Activated naive CD4-positive, alpha-beta T cell treated with anti-CD3 and anti-CD28 coated beads, Interleukin-2, amount 50 U/mL, for 16 hours (primary cell): ENCODE measurements at places on chromosomes 12 and 14.

- no peak for DNase-seq
Measured at GRCh38 chr14:30450631-30451545, 108.1 kb upstream of the G2E3 start.

DNA sequence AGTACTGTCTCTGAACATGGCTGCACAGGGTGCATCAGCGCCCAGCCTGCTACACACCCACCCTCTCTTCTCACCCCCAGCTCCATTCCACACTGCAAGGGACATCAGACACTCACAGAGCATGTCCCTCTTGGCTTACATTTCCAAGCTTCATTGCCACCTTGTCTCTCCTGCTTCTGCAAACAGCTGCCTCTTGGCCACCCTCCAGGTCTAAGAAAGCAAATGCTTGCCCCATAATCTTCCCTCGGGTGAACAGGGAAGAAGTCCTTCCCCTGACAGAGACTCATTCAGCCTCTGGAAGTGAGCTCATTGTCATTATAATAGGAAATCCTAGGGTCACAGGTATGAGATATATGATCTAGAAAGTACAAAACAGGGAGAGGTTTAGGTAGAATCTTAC, 505.2 kb downstream of the RMST start:
- DNase-seq = no peak

GRCh38 chr12:70417121-70417520, 51.0 kb downstream of the KCNMB4 start:
- no peak for DNase-seq

DNA sequence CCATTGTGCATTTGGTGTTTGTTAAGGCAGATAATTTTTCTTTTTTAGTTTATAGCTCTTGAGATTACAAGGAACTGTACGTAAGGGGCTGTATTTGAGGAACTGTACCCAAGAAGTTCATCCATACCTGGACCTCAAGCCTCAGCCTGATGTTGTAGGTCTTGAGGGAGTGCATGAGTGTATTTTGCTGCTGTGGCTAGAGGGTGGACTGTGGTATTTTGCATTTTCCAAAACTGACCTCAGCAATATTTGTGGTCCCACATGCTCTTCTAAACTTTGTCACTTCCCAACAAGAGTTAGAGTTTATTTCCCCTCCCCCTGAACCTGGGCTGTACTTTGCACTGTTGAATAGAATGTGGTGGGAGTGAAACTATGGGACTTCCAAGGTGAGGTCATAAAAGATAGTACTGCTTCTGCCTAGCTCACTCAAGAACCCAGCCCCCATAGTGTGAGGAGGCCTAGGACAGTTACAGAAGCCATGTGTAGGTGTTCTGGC, 42.2 kb upstream of the FBXO33 start:
- DNase-seq = no peak

DNA sequence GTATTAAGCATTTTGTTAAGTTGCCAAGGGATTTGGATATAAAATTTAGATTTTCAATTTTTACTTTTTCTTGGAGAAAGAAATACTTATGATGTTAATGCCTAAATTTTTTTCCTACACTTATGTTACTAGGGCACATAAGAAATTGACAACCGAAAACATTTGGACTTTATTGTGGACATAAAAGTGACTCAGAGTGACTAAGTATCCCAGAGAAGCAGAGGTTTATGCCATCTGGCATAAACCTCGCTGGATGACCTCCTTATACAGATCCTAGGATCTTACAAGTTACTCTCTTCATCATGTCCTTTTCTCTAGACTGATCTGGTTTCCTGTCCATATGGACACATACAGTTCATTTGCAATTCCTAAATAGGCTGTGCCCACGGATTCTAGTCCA, 89.8 kb downstream of the RERG start:
- no peak for DNase-seq

DNA sequence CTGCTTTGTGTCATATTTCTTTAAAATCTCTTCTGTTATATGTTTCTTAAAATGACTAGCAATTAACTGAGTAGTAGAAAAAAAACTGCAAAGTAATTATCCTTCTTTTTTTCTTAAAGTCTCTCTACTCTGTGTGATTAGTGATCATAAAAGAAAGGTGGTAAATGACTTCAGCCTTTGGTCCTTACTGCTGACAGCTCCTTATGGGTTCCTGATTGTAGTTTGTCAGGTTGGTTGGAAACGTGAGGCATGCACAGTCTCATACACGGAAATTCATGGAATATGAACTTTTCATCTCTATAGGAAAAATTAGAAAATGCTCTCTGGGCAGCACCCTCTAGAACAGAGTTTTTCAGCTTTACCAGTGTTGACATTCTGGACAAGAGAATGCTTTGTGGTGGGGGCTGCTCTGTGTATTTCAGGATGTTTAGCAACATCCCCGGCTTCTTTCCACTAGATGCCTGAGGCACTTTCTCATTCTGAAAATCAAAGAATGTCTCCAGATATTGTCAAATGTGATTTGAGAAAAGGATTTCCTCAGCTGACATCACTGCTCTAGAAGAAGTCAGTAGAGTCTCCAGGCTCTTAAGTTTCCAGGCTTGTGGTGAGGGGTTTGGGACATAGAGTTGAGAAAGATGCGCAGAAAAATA, 121.0 kb downstream of the PIK3C2G start:
- no peak for DNase-seq

DNA sequence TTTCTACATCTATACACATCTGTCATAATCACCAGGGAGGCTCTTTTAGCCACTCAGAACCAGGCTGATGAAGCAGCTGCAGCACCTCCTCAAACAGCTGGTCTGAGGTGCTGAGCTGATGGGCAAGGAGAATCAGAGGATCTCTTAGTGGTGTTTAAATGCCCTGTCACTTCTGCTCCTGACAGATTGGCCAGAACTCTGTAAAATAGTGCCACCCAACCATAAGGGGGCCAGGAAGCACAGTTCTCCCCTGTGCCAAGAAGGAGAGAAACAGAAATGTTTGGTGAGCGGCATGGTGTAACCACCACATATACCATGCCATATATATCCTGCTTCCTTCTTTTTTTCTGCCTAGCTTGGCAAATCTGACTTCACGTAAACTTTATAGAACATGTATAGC, 12.8 kb downstream of the SOCS2 start:
- no peak for DNase-seq

DNA sequence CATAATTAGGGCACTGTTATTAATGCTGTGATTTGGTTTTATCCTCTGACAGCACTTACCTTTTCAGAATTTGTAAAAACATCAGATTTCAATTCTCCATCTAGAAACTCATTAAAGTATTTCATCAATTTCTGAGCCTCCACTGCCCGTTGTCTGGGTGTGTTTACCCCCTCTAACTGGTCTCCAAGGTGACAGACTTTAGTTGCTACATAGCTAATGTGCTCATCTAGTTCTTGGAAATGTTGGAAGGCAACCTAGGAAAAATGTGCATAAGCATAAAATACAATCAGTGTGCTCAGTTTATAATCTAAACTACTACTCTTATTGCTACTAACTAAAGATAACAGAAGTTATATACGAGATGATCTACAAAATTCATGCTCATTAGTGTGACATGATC, 24.6 kb downstream of the EXOC5 start:
- no peak for DNase-seq

- DNase-seq = no peak
Measured at GRCh38 chr12:130955238-130955816, 1.6 kb downstream of the ADGRD1 start.

DNA sequence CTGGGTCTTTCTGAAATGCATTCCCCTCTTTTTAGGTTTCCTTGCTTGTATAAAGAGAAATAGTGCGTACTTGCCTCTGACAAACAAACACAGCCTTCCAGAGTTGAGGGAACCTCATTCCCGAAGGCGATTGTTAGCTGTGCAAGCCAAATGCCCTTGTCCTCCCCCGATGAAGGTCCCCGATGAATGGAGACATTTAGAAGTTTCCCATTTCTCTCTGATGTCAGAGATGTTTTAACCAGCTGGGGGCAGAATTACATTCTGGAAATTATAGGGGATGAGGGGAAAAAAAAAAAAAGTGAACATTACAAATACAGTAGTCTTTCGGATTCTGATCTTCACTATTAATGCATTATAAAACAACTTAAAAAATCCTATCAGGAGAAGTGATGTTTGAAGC, 366.8 kb downstream of the VRK1 start:
- no peak for DNase-seq

- no peak for DNase-seq
Measured at GRCh38 chr12:53942467-53942997, 3.9 kb downstream of the HOXC13 start.

- DNase-seq = no peak
Measured at GRCh38 chr12:66516561-66516960, 162.3 kb downstream of the GRIP1 start.

- peak; percentile 71 for DNase-seq
Measured at GRCh38 chr14:50000380-50001150, 107.7 kb downstream of the ARF6 start.

DNA sequence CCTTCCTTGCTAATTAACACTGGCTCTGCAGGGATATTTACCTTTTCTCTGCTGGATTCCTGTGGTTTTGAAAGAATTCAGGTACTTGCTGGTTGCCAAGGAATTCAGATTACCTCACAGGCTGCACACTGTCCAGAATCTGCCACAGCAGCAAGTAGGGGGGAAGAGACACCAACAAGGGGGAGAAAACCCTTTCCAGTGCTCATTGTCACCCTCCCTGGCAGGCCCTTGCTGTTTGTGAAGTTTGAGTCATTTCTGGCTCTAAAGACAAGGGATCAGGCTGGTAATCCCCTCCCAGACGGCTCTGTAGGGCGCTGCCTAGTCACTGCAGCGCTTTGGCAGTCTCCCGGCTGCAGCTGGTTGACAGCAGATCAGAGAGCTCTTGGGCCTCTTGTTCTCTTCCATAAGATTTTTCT, 50.8 kb downstream of the TTLL5 start:
- no peak for DNase-seq

DNA sequence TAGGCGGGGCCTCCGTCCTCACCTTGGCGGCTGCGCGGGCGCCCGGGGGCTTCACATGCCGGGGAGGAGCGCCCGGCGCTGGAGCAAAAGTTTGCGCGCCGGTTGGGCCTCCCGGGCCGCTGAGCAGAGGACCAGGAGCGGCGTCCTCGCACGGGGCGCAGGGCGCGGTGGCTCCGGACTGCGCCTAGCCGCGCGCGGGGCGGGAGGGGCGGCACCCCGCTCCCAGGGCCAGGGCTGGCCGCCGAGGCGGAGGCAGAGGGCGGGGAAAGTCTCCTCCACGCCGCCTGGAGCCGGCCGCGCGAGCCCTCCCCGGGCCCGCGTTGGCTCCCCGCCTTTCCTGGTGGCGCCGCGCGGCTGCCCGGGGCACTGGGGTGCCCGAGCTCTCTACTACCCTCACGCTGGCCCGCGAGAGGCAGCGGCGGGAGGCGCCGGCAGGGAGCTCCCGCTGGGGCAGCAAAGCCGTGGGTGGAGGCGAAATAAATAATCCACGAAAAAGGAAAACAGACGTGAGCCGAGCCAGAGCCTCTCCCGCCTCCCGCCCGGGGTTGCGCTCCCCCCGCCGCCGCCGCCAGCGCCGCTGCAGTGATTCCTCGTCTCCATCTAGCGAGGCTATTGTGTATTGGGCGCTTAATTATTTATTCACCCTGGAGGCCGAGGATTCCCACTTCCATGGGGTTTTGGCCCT, 400 bp upstream of the PRIMA1 start:
- DNase-seq = no peak

DNA sequence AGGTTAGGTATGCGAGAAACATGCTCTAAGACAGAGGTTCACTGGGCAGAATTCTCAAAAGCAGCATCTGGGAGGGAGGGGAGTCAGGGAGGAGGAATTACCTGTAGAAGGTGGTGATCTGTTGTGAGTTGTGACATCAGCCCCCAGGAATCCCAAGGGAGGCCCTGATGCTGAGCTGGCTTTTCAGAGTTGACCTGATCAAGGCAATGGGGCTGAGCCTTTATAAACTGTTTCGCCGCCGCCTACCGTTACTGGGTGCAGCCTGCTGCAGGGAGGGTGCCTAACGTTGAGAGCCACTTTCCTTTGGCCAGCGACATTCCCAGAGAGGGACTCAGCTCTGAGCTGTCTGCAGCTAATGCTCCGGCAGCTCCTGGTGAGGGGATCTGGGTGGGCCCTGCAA, 257.9 kb upstream of the TMEM132C start:
- DNase-seq = no peak

DNA sequence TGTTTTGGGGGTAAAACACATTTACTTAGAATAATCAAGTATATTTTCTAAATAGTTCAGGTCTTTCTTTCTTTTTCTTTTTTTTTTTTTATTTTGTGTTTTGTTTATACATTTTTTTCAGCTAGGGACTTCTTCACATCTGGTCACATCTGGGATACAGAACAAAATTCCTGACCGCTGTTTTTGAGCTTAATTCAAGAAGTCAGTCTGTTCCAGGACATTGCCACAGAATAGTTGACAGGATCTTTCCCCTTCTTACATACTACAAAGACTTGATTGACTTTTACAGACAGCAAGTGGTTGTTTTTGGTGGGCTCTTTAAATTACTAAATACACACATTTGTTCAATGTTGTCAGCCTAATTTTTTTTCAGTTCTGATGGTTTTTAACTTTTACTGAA, 41.8 kb upstream of the DCN start:
- DNase-seq = no peak

GRCh38 chr12:104632724-104633201, 176.0 kb downstream of the CHST11 start:
- DNase-seq = no peak

DNA sequence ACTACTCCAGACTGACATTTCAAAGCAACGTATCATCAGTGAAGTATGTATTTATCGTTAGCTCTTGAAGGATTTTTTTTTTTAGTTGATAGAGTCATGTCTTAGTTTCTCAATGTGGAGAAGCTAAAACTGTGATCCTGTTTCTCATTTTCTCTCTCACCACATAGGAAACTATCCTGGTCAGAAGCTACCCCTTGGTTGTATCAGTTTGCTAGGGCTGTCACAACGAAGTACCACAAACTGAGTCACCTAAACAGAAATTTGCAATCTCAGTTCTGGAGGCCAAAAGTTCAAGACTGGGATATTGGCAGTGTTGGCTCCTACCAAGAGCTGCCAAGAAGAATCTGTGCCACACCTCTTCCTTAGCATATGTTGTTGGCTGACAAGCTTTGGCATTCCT, 369.1 kb downstream of the RGS6 start:
- DNase-seq = no peak

DNA sequence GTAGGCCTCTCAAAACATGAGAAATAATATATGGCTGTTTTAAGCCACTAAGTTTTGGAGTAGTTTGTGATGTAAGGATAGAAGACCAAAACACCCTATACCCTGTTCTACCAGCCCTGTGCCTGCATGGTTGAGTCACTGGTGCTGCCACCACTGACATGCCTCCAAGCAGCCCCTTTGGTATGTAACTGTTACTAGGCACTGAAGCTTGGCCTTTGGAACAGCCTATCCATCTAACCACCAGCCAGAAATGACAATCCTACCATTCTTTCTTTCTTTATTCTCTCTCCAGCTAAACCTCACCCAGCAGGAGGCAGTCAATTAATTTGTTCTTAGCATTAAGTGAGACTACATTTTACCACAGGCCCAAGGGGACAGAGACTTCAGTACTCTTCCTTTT, 240.3 kb downstream of the MSRB3 start:
- DNase-seq = no peak

DNA sequence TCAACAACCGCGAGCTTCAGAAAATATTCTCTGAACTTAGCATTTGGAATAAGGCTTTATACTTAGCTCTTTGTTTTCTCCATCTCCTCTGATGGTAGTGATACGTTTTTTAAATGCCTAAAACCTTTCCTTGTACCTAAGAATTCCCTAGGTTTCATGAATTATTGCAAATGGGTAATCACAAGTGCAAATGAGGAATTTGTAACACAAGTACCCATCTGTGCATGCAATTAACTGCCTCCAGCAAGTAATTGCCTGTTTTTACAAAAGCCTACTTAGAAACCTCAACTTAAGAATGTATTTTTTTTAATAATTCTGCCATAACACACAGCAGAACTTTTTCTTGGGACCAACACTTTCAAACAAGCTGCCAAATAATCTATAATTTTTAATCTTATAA, 149.2 kb downstream of the PHLDA1 start:
- DNase-seq = no peak

- no peak for DNase-seq
Measured at GRCh38 chr12:65634061-65634460, 190.2 kb upstream of the HMGA2 start.
